ENCODE measurements at places on chromosomes 3 and 15. TPM values are rescaled to one million over a fixed set of nuclear protein-coding genes. Genes with fewer than 3 reads are reported as not detected.

The TMEM87A gene
- total RNA-seq: 39.2 TPM

The TRPM1 gene
- not detected for total RNA-seq

The SEC22A gene
- total RNA-seq: 18.0 TPM

The PRSS50 gene
- not detected for total RNA-seq

The KNG1 gene
- total RNA-seq: not detected

The ST3GAL6 gene
- not detected for total RNA-seq

The GUCA1C gene
- total RNA-seq: not detected

The LRTM1 gene
- not detected for total RNA-seq

The SERINC4 gene
- 0.18 TPM for total RNA-seq

The NTRK3 gene
- total RNA-seq: not detected

The RASGRP1 gene
- 200 TPM for total RNA-seq

The GOLGA6D gene
- total RNA-seq: not detected

The SLC24A5 gene
- total RNA-seq: not detected

The MESP2 gene
- total RNA-seq: not detected

The SLC28A2 gene
- total RNA-seq: not detected

The CMTM6 gene
- 89.5 TPM for total RNA-seq

The SLC15A2 gene
- total RNA-seq: 4.4 TPM

The CCDC54 gene
- not detected for total RNA-seq

The SLC22A14 gene
- not detected for total RNA-seq

The COL7A1 gene
- 1.4 TPM for total RNA-seq

Data from activated CD4-positive, alpha-beta memory T cell treated with anti-CD3 and anti-CD28 coated beads, Interleukin-2, amount 10 ng/mL, durations not matched to agents 7 days and 5 days (primary cell).